AG09309 (cell line): ENCODE measurements at places on chromosomes 5 and 9.
A peak's percentile ranks its signal among the peaks of the same experiment; 100 is the strongest.

DNA sequence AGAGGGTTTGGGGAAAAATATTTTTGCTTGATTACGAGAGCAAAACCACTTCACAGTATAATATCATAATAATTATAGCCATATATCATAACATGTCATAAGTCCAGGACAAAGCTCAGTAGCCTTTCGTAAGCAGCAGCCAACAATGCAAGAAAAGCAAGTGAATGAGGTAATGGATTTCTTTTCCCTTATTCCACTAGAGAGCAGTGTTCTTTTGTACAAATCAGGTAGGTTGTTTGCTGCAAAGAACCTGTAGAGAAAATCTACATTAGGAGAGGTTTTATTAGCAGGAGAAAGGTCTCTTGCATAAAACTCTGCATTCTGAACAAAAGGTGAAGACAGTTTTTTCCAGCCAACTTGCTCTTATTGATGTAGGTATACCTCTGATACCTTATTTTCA lies 1033.4 kb downstream of the TLE4 start:
- DNase-seq = peak; percentile 16

DNA sequence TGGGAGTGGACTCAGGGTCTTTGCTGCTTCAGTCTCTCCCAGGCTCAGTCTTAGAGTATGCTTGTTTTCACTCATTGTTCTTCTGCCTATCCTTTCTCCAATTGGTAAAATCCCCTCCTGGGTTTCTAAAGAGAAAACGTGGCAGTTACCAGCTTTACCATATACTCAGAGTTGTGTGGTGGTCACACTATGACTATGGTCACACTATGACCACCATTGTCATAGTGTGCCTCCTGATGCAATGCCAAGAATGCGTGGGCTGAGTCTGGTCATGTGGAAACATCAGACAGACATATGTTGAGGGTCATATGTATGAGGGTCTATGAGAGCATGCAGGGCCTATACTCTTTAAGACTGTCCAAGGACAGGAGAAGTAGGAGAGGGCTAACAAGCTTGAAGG lies 326.5 kb upstream of the PRR16 start:
- DNase-seq = no peak

GRCh38 chr9:108727580-108728111 lies 128.1 kb downstream of the ACTL7B start:
- DNase-seq = no peak

GRCh38 chr9:70789086-70789485 lies 332.3 kb downstream of the TRPM3 start:
- DNase-seq = no peak

DNA sequence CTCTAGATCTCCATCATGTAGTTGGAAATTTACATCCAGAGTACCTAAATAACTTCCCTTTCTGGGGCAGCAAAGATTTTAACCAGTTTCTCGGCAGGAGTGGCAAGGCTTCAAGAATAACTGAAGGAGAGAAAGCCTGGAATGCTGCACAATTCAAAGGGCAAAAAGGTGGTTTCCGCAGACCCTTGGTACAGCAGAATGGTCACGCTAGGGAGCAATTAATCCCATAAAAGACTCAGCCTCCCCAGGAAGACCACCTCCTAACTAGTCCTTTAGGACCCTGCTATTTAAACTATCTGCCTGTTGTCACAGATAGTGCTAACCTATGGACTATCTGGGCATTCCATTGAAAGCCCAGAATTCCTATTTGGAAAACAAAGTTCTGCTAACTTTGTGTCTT lies 3.6 kb downstream of the HTR1A start:
- no peak for DNase-seq

DNA sequence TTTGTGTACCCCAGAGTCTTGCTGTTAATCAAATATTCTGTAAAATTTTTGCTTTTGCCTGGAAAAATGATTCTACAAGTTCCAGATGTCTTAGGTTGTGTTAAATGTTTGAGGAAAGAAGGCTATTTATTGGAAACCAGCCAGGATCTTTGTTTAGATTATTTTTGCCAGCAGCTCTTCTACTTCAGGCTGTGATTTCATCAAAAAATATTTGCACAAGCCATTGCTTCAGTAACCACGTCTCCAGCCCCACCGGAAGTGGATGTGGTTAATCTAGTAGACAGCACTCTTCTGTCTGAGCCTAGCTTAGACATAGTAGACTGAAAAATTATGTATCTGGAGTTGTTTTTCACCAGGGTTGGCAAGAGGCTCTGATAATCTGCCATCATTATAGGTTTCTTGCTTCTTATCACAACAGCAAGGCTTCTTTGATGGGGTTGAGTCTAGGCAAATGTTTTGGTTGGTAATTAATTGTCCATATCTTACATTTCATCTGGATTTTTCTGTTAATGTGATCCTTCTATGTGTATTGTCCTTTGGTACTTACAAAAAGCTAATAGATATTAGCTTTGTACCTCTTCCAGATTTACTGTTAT lies 17.1 kb downstream of the KCTD16 start:
- peak; percentile 95 for DNase-seq
